ENCODE measurements at places on chromosomes 2 and 18.

DNA sequence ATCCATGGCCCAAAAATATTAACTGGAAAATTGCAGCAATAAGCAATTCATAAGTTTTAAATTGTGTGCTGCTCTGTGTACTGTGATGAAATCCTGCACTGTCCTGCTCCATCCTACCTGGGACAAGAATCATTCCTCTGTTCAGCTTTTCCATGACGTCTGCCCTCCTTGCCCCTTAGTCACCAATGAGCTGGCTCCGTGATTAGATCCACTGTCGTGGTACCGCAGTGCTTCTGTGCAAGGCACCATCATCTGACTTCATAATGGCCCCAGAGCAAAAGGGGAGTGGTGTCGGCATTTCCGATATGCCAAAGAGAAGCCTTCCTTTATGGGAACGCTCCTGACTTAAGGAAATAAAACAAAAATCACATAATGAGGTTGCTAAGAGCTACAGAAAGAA lies 3.4 kb upstream of the FAHD2A start:
- DNase-seq = no peak

DNA sequence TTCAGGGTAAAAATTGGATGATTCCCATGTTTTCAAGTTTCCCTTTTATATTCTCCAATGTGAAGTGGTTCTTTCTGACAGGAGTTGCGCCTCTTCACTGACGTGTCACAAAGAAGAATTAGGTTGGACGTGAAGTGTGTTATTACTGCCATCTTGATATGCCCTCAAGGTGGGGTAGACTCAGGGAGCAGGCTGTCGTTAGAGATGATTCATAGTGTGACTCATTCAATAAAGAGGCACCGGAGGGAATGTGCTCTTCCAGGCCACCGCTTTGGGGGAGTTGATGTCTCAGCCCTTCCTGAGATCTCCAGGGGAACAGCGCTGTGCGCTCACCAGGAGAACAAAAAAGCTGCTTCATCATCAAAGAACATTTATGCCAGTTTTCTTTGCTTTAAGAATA lies 3.6 kb upstream of the DGKD start:
- DNase-seq = no peak

- DNase-seq = no peak
These were observed 182.4 kb upstream of the ZNF521 start for GRCh38 chr18:25534401-25534800.

GRCh38 chr2:142745691-142746090 lies 131.8 kb upstream of the KYNU start:
- no peak for DNase-seq

DNA sequence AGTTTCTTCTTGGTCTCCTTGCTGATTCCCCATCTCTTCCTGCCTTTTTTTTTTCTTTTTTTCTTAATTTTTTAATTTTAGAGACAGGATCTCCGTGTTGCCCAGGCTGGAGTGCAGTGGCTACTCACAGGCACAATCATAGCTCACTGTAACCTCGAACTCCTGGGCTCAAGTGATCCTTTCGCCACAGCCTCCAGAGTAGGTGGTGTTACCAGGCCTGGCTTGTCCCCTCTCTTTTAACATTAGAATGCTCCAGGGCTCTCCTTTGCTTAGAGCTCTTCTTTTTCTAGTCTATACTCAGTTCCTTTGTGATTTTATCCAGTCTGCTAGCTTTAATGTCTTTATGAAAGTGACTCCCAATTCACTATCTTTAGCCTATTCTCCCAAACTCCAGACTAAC lies 89.2 kb downstream of the ARHGEF33 start:
- no peak for DNase-seq

- no peak for DNase-seq
These were observed 213.6 kb downstream of the GLI2 start for GRCh38 chr2:120949027-120949956.

DNA sequence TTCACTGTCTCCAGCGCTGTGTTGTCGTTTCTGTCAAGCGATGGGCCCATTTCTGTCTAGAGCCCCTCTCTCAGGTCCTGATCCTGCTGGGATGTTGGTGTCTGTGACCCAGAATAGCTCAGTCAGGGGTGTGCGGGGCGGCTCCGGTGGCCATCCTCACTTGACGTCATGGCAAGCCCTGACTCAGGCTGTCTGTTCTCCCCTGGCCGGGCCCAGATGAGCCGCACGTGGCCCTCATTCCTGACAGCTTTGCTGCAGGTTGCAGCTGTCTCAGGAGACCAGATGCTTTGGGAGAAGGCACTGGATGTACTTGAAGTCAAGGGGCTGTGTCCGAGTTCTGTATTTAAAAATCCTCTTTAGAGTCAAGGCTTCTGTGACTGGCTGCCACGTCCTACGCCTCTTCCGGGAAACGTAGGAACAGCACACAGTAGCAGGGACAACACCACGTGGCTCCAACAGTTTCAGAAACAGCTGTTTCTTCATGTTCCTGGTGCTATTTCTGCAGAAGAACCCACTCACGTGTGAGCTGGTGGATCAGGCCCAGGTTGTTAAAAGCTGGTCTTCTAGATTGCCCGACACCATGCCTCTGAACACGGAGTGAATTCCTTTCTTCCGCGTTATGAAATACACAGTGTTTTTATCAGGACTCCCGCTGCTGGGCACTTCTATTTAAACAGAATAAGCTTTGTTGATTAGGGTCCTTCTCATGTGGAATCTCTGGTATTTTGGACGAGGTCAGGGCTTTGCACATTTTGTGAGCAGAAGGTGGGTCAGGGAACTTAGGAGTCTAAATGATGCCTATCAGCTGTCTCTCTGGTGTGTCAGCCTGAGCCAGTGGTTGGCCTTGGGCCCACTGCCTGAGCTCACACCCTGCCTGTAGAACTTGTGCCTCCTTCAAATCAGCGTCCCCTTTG lies 28.3 kb upstream of the NTSR2 start:
- DNase-seq = no peak

DNA sequence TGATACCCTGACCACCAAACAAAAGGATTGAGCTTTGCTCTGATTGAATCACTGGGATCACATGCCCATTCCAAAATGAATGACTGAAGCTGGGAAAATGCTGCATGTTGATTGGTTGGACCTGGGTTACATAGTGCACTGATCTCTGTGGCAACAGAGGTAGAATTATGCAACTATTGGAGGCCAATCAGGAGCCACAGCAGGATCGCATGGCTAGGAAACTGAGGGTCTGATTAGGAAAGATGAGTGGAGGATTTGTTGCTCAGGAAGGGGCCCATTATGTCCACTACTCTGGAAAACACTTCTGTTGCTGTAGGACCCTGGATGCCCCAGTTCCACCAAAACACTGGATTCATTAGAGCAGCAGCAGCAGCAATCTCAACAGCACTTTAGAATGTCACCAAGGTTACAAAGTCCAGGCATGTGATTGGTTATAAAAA lies 25.9 kb upstream of the SGPP2 start:
- no peak for DNase-seq

DNA sequence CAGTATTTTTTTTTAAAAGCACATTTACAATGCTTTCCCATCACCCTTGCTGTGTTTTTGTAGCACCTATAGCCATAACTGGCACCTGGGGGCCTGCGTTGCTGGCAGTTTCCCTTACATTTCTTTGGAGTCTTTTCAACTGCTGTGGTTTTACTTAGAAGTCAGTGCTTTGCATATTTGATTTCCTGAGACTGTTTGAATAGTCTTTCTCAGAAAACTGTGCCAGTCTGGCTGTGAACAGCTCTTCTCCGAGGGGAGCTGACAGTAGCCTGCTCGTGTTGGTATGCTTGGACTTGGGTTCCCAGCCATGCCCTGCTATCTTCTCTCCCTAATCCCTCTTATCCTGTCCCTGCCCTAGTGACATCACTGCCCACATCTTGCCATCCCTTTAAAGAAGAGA lies 81.5 kb downstream of the DPP4 start:
- no peak for DNase-seq

GRCh38 chr18:49447810-49448745 lies 12.4 kb downstream of the DYM start:
- DNase-seq = no peak

- DNase-seq = no peak
These were observed 92.1 kb downstream of the EN1 start for GRCh38 chr2:118755384-118755783.

DNA sequence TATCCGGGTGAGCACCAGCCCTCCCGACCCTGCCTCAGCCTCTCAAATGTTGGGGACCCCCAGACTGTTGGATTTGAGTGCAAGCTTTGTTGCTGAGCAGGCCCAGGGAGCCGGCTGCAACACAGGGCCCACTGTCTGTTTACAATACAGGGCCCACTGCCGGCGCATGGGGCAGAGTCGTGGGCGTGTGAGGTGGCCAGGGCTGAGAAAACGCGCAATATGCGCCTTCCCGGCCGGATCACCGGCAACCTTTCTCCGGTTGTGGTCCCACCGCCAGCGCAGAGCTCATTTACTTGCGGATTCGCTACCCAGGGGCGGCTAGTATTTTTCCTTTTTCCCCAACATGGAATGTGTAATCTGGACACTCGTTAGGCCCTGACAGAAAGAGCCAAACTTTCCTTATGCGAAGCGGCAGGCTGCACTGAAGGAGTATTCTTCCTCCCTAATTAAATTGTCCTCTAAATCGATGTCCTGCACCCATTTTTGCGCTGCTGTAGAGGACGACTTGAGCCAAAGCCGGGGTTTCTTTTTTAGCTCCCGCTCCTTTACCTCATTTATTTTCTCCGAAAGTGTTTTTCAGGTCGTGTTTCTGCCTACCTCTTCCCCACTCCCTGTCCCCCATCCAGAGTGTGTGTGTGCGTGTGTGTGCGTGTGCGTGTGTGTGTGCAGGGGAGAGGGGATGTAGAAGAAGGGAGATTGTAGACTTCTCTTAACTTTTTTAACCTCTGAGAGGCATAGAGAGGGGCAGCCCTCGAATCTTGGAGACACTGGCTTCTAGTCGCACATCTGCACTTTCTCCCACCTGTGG lies 2.7 kb downstream of the OTX1 start:
- DNase-seq = no peak

- DNase-seq = no peak
These were observed 454.1 kb upstream of the SALL3 start for GRCh38 chr18:78525366-78526111.

GRCh38 chr18:53135654-53136053 lies 795.7 kb downstream of the DCC start:
- no peak for DNase-seq

GRCh38 chr2:146879882-146880281 lies 964.9 kb upstream of the ACVR2A start:
- DNase-seq = no peak

- DNase-seq = no peak
These were observed 3.8 kb downstream of the MATN3 start for GRCh38 chr2:20008703-20009102.

GRCh38 chr18:27839141-27839540 lies 337.8 kb downstream of the CDH2 start:
- DNase-seq = no peak

DNA sequence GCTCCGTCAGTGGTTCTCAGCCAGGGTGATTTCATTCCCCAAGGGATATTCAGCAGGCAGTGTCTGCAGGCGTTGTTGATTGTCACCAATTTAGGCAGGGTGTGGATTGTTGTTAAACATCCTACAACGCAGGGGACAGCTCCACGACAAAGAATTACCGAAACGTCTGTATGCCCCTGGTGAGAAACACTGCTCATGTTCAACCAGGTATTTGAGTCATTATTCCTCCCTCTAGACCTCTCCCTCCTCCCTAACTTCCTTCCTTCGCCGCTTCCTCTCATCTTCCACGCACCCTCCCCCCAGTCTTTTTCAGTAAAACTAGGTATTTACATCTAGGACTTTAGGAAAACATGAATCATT lies 50.8 kb downstream of the NCK2 start:
- no peak for DNase-seq

DNA sequence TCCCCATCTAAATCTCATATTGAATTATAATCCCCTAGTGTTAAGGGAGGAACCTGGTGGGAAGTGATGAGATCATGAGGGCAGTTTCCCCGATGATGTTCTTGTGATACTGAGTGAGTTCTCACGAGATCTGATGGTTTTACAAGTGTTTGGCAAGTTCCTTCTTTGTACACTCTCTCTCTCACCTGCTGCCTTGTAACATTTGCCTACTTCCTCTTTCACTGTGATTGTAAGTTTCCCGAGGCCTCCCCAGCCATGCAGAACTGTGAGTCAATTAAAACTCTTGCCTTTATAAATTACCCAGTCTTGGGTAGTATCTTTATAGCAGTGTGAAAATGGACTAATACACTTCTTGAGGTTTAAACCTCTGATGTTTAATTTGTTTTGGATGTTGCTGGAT lies 177.5 kb downstream of the CD8B2 start:
- no peak for DNase-seq

GRCh38 chr2:2698182-2699120 lies 367.4 kb upstream of the MYT1L start:
- DNase-seq = no peak

- DNase-seq = no peak
These were observed 118.5 kb upstream of the TACR1 start for GRCh38 chr2:75317802-75318201.

DNA sequence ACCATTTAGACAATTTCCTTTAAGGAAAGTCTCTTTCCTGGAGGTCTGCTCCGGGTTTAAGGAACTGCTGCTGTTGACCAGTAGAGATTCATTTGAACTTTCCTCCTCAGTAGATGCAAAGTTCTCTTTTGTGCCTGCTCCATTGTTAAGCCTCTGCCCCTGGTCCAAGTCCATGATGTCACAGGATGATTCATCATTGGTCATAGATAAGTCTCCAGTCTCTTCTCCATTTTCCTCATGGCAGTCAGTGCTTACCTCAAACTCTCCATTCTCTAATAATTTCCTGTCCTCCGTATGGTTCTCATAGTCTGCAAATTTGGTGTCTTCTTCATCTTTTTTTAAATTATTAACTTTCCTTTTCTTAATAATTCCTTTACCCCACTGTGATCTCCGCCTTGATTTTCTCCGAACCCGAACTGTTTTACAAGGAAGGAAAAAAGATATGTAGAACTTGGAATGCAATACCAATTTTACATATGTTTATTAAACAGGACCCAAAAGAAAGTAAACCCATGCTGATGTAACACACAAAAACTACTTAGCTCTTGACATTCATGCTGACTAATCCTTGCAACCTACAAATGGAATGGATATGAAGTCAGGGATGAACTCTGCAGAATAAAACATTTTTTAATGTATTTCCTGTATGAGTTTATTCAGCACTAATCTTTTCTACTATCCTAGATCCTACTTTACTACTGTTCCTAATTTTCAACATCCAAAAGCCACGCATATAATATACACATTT lies 169.1 kb downstream of the ATAD2B start:
- no peak for DNase-seq

DNA sequence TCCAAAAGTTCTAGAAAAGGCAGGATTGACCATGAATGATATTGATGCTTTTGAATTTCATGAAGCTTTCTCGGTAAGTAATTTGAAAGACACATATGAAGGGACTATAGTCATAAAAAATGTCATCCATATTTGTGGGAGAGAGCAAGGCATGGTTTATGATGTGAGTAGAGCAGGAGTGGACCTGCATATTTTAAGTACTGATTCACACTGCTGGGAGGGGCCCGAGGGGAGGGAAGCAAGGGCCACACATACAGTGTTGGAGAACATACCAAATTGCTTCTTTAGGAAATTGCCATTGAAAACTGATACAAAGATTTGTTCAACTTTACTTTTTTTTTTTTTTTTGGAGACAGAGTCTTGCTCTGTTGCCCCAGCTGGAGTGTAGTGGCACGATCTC lies 39.4 kb downstream of the HADHB start:
- DNase-seq = no peak

- DNase-seq = no peak
These were observed 159.0 kb upstream of the RASGRP3 start for GRCh38 chr2:33317369-33318007.

- no peak for DNase-seq
These were observed 55.2 kb downstream of the METTL4 start for GRCh38 chr18:2515908-2516625.

All from cerebellar nuclear complex (tissue), 1 donor.